HFFc6 (cell line): ENCODE measurements at places on chromosomes 2 and 18. TPM values are rescaled to one million over a fixed set of nuclear protein-coding genes. Genes with fewer than 3 reads are reported as not detected.
A peak's percentile ranks its signal among the peaks of the same experiment; 100 is the strongest.

- no peak for DNase-seq
Observed at GRCh38 chr2:158184001-158184400, 82.3 kb downstream of the UPP2 start.

GRCh38 chr18:61239051-61239450 is 94.2 kb upstream of the CDH20 start:
- DNase-seq = no peak

- DNase-seq = peak; percentile 18
Observed at GRCh38 chr2:71798266-71799012, 345.1 kb downstream of the DYSF start.

DNA sequence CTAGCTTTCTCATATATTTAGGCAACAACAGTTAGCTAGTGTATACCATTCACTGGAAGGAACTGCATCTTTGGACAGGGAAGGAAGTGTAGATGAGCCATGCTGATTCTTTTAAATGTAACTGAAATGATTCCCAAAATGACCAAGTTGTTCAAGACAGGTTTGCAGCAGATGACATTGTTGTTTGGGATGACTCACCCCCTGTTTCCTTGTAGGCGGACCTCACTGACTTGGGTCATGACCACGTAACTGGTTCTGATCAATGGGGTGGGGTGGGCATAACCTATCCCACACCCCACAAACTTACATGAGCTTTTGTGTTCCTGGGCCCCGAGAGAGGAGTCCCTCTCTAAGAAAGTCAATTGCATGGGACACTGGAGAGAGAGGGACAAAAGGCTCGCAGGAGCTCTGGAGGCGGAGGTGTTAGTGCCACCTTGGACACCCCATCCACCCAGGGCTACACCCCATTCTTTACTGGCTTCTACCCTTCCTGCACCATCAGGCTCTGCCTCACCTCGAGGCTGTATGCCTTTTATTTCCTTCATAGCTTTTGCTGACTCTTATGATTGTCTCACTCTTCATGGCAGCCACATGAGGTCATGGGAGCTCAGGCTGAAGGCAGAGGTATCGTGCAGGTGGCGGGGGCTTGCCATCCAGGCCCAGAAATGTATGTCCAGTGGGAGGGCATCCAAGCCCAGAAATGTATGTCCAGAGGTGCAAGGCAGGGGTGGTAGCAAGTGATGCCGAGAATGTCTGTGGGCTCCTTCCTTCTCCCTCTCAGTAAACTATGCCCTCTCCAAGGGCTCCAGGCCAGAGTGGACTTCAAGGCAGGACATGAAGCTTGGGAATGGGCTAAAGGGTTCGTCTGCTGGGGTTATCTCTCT is 108.0 kb downstream of the TWIST2 start:
- DNase-seq = no peak

DNA sequence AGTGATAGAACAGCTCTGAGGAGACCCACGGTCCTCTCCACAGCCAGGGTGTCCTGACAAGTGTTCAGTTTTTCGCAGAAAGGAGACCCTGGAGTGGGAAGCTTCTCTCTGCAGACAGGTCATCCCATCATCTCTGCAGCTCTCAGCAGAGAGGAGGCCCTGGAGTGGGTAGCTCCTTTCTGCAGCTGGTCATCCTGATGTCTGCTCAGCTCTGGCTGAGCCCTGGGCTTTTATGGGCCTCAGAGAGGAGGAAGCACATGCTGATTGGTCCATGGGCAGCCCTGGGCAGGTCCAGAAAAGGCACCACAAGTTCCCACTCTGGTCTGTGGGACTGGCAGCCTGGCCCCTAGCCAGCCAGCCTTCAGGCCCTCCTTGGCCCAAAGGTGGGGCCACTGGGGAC is 72.3 kb upstream of the ST3GAL5 start:
- no peak for DNase-seq

DNA sequence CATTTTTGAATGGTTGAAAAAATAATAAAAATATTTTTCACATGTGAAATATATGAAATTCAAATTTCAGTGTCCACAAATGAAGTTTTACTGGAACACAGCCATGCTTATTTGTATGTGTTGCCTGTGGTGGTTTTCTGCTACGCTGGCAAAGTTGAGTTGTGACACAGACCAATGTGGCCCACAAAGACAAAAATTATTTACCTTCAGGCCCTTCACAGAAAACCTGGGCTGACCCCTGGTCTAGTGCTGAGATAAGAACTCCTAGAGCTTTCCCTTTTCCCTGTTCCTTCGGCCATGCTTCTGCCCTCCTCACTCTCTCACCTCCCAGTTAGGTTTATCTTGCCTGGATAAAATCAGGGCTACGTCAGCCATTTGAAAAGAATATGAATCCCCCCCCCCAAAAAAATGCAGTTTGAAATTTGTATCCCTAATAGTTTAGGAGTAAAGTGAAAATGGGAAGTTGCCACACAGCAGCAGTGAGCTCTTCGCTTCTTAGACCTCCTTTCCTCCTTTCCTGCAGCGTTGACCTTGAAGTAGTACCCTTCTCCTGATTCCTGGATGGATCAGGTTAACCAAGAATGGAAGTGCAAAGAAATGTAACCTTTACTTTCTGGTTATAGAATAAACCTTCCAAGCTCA is 91.0 kb downstream of the LIMS1 start:
- no peak for DNase-seq

- no peak for DNase-seq
Observed at GRCh38 chr18:3827236-3827845, 377.4 kb downstream of the TGIF1 start.

- DNase-seq = peak; percentile 48
Observed at GRCh38 chr18:48711651-48712486, 173.0 kb downstream of the CTIF start.

DNA sequence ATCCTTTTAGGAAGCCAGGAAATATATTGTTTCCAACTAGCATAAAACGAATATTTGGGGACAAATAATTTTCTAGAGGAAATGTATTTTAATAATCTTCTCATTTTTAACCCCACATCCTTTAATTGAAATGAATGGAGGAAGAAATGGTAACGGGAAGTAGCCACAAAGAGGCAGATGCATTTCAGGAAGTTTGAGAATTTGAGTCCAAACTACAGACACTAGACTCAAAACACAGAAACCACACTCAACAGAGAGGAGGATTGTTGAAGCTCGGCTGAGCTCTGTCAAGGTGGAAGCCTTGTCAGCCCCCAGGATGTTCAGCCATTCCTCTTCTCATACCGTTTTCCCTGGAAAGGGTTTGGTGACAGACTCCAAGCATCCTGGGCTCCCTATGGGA is 288.5 kb downstream of the NAPG start:
- no peak for DNase-seq

GRCh38 chr18:24402209-24402785 is 4.7 kb upstream of the OSBPL1A start:
- no peak for DNase-seq

DNA sequence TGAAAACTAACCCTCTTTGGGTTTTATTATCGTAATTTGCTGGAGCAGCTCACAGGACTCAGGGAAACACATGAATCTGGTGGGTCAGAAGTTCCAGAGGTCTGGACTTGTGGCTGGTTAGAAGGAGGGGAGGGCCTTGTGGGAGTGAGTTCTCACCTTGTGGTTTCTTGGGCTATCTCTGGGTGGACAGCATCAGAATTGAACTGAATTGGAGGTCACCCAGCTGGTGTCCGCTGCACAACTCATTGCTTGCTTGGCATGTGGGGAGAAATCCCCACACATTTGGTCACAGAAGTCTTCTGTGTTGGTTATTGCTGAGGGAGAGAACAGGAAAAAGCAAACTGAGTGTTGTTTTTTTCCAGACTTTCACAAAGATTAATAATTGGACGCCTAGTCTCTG is 27.5 kb downstream of the ZNF892 start:
- DNase-seq = no peak

DNA sequence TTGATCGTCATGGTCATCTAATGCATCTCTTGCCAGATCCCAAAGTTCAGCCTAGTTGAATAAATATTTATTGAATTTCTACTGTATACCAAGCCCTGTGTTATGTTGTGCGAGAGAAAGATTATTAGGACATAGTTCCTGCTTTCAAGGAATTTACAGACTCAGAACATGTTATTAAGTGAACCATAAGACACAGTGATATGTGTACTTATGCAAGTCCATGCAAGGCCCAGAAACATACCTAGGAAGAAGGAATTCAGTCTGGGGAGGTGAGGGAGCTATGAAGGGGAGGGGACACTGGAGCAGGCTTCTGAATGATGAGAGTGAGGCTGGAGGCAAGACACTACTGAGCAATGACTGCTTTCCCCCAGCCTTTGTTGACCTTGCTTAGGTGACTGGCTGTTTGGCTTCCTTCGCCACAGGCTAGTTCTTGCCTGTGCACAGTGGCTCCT is 81.4 kb downstream of the ACAA2 start:
- no peak for DNase-seq

- no peak for DNase-seq
Observed at GRCh38 chr2:28901841-28902240, 7.4 kb downstream of the WDR43 start.

- peak; percentile 10 for DNase-seq
Observed at GRCh38 chr2:168529054-168529833, 73.2 kb downstream of the CERS6 start.

- no peak for DNase-seq
Observed at GRCh38 chr2:12560618-12561017, 156.1 kb upstream of the TRIB2 start.

- no peak for DNase-seq
Observed at GRCh38 chr2:118837067-118837466, 10.4 kb downstream of the EN1 start.

DNA sequence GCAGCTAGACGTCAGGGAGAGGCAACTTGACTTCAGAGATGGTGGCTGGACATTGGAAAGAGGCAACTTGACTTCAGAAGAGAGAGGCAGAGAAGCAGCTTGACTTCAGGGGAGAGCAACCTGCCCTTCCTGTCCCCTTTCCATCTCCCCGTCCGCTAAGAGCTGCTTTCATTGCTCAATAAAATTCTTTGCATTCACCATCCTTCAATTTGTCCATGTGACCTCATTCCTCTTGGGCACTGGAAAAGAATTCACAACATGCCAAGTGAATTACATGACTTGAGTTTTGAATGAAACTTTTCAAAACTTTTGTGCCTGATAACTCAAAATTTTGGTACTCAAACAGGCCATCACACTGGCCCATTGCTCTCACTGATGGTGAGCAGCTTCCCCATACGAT is 158.9 kb downstream of the DPP4 start:
- DNase-seq = no peak

- no peak for DNase-seq
Observed at GRCh38 chr2:156339110-156339847, 6.8 kb upstream of the NR4A2 start.

- no peak for DNase-seq
Observed at GRCh38 chr2:104703669-104704068, 150.2 kb upstream of the POU3F3 start.

- no peak for DNase-seq
Observed at GRCh38 chr2:111252436-111252835, 131.7 kb downstream of the BCL2L11 start.

- DNase-seq = no peak
Observed at GRCh38 chr18:71027531-71027930, 738.7 kb downstream of the SOCS6 start.

Gene HIBCH
- total RNA-seq = 14.6 and 17.6 TPM in 2 replicates

Gene C2orf15
- total RNA-seq = not detected in 3 replicates

Gene SYT4
- not detected in 3 replicates for total RNA-seq

Gene STON1
- total RNA-seq = 1.4 to 3.2 TPM (median 1.7 TPM) in 3 replicates

Gene NT5DC4
- total RNA-seq = not detected in 3 replicates
